ENCODE measurements at places on chromosomes 13 and 19.
A peak's percentile ranks its signal among the peaks of the same experiment; 100 is the strongest.

GRCh38 chr13:45909673-45910072 is 58.1 kb upstream of the SIAH3 start:
- no peak for DNase-seq

- DNase-seq: no peak
Measured at GRCh38 chr19:35217649-35217990, 10.9 kb downstream of the FAM187B start.

DNA sequence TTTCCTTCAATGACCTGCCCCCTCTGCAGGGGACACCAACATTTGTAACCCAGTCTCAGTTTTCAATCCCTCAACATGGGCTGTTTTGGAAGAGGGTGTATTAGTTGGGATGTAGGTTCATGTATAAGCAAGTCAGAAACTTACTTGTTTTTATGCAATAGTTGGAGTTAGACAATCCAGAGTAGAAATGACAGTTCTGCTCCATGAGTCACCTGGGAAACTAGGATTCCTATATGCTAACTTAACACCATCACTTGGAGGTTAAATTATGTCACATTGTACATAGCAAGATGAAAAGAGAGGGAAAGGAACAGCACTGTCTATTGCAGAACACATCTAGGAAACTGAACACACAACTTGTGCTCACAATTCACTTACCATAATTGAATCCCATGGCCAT is 436.4 kb downstream of the RFC3 start:
- DNase-seq: no peak

DNA sequence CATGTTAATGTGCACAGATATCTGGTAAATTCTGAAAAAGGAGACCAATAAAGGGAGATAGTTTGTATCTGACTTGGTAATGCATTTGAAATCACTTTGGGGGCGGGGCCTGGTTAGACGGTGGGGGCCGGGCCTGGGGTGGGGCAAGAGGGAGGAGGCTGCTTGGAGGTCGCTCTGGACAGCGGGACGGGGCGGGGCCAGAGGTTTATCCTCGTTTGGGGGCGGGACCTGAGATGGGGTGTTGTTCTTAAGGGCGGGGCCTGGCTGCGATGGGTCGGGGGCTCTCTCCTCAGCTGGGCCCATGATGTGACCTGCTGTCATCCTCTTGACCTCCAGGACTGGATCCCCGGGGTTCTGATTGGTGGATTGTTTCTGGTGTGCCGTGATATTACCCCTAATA is 4.9 kb upstream of the ZNF808 start:
- DNase-seq: no peak

- DNase-seq: no peak
Measured at GRCh38 chr19:41707502-41707812, 969 bp upstream of the CEACAM5 start.

- no peak for DNase-seq
Measured at GRCh38 chr13:81659984-81660383, 1319.1 kb upstream of the SPRY2 start.

- peak; percentile 99 for DNase-seq
Measured at GRCh38 chr19:4713384-4713951, 10.2 kb downstream of the DPP9 start.

DNA sequence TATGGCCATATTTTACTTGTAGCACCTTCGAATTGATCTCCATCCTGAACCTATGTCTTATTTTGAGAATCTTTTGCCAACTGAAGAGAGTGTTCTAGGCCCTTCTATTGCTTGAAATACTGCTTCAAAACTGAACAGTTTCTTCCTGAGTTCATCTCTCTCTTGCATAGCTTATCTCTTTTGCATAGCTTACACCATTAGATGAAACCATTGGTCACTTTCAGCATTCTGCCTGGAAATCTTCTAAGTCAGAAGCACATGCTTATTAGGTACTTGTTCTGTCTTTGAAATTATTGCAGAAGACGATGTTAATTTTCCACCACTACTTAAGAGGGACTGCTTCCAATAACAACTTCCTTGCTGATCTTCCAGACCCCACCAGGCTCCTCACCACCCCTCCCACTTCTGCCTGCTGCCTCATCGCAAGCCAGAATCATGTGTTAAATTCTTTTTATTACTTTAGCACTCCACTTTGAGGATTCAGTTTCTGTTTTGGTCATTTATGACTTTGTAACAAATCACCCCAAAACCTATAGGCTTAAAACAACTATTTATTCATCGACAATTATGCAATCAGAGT is 122.4 kb upstream of the MAB21L1 start:
- DNase-seq: no peak

DNA sequence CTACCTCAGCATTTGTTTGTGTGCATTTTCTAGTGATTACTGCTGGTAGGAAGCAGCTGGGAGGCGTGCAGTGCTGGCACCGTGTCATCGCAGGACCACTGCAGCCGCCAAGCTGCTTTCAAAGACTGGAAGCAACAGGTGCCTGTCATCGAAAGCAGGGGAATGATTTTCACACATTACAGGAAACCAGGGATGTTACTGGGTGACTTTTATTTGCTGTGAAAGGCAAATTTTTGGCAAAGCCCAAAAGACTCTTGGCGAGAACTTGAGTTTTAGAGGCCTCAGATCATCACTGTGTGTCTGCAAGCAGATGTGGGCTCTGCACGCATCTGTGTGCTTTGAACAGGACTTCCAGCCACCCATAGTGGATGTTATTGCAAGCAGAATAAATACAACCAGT is 176.4 kb downstream of the FLT1 start:
- DNase-seq: no peak

DNA sequence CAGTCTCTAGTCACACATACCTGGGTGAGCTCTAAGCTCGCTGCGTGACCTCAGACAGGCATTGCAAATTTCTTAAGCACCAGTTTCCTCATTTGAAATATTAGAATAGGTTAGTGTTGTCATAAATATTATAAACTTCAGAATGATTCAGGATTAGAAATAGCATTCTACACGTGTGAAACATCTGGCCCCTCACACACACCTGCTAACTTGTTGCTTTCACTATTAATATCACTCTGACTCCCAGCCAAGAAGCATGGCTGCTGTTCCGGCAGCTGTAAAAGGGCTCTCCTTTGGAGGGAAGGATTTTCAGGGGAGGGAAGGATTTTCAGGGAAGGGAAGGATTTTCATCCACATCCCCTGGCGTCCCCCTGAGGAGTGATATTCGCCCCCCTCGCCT is 161.3 kb upstream of the GPR12 start:
- no peak for DNase-seq

- no peak for DNase-seq
Measured at GRCh38 chr13:48296528-48296927, 7.0 kb upstream of the RB1 start.
